Right lobe of liver (tissue), 6 donors: ENCODE measurements at places on chromosomes 5 and 9. TPM values are rescaled to one million over a fixed set of nuclear protein-coding genes. Genes with fewer than 3 reads are reported as not detected.

- no peak for DNase-seq
Observed at GRCh38 chr9:89872913-89873707, 268.3 kb downstream of the GADD45G start.

The PCDHGA11 gene
- total RNA-seq, result 1.7 TPM

GRCh38 chr5:1840741-1841521 is 39.7 kb downstream of the NDUFS6 start:
- DNase-seq, result no peak

The SYNPO gene
- total RNA-seq, result 48.8 TPM

DNA sequence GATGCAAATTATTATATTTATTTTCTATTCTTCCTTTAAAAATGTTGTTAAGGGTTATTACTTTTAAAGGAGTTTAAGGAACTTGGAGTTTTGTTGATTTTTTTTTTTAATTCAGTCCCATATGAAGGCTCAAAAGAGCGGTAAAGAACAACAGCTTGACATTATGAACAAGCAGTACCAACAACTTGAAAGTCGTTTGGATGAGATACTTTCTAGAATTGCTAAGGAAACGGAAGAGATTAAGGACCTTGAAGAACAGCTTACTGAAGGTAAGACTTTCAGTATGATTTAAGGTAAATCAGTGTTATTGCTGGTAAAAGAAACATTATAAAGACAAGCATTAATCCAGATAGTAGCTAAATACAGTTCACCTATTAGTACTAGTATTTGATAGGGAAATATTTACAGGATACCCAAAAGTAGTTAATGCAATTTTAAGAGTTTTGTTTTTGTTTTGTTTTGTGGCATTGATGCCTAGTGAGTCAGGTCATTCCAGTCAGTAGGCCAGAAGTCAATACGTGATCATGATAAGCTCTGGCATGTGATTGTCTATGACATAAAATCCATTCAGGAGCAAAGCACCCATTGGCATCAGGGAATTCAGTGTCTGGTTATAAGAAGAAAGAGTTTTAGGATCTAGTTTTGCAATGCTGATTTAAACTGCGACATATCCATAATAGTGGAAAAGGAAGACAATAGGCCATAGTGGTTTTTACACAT is 49.2 kb downstream of the CNTRL start:
- DNase-seq, result no peak

DNA sequence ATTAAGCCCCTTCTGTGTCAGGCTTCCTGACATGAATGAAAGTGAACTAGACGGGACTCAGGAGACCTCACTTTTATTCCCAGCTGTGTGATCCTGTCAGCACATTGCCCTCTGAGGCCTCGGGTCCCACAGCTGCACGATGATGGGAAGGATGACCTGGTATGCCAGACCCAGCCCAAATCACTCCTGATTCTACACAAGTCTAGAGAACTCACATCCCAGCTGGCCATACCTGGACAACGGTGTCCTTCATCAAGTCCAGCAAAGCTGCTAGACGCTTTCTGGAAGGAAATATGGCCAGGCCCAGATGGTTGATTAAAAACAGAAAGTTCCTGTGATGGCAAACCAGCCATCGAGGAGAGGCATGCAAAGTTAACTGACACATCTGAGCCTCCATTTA is 118.0 kb upstream of the FSTL4 start:
- DNase-seq, result no peak

GRCh38 chr9:1979741-1980367 is 35.3 kb upstream of the SMARCA2 start:
- peak; percentile 66 for DNase-seq

The MYORG gene
- 27.1 TPM for total RNA-seq

DNA sequence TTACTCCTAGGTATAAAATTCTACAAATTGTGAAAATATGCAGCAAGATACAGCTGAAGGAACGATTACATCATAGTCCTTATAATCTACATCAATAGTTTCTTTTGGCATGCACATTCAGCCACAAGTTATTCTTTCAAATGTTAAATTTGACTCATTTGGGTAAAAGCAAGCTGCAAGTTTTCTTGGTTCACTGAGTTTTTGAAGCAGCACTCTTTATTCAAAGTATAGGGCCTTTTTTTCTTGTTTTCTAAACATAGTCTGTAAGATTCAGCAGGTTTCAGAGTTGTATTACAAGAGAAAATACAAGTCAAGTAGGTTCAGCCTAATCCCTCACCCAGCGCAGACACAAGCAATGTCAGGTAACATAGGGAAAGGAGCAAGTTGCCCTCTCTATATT is 981.5 kb downstream of the PTPRD start:
- no peak for DNase-seq

The DMRT3 gene
- not detected for total RNA-seq

- DNase-seq, result no peak
Observed at GRCh38 chr9:33446240-33446945, 1.0 kb downstream of the AQP3 start.

DNA sequence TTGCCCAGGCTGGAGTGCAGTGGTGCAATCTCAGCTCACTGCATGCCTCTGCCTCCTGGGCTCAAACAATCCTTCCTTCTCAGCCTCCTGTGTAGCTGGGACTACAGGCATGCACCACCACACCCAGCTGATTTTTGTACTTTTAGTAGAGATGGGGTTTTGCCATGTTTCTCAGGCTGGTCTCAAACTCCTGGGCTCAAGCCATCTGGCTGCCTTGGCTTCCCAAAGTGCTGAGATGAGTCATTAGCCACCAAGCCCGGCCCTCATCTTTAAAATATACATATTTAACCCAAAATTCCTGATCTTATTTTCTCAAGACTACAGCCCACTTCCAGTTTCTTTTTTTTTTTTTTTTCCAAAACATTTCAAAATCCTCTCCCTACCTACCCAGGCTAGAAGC is 31.7 kb upstream of the MINAR2 start:
- DNase-seq, result no peak

The ZCCHC10 gene
- 2.6 TPM for total RNA-seq

DNA sequence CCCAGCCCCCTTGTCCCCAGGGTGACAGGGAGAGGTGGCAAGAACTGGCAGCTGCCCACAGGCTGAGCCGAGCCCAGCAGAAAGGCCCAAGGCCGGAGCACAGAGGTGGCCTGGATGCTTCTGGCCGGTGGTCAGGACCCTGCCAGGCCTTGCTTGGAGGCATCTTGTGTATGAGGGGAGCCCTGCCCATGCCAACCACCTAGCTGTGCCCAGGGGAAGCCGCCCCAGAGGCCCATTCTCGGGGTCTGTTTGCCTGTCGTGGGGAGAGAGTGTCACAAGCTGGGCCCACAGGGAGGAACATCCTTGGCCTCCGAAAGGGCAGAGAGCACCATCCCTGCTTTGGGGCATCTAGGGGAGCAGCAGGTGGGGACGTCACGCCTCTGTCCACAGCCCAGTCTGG is 10.0 kb downstream of the NKD2 start:
- peak; percentile 9 for DNase-seq

The PIP5KL1 gene
- 0.81 TPM for total RNA-seq
